Stimulated activated CD8-positive, alpha-beta memory T cell treated with anti-CD3 and anti-CD28 coated beads, Interleukin-4, amount 100 ng/mL, for 4 hours (primary cell): ENCODE measurements at places on chromosomes 5 and 9.

DNA sequence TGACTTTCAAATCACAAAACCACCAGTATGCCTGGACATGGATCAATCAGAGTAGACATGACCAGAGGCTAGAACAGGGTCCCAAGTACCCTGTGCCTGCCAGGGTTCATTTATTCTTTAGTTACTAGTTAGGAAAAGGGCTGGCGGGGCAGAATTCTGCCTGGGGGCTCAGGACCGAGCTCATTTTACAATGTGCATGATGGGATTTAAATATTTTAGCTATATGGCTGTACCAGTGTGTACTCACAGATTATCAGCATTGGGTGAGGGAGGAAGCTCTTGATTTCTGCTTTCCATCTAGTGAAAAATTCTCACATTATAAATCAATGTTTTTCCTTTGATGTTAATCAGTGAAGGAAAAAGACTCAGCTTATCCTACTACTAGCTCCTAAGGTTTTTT lies 1511.1 kb downstream of the EFNA5 start:
- no peak for DNase-seq

GRCh38 chr9:14838701-14839100 lies 71.5 kb downstream of the FREM1 start:
- no peak for DNase-seq

DNA sequence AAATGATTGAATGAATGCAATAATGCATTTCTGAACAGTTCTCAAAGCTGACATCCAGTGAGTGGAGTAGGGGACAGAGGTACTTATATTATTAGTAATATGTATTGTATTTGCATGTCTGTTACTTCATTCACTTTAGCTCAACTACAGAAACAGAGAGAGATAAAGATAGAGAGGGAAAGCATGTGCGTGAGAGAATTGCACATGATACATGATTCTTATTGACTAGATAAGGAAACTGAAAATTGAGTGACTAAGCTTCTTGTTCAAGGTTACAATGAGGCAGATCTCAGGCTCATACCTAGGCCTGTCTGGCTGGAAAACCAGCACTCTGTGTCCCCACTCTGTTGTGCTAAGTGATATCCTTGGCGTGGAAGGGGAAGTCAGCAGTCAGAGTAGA lies 337.7 kb upstream of the KLF4 start:
- no peak for DNase-seq

GRCh38 chr9:123438321-123438720 lies 82.3 kb downstream of the CRB2 start:
- no peak for DNase-seq

GRCh38 chr9:108980893-108981292 lies 32.4 kb downstream of the CTNNAL1 start:
- no peak for DNase-seq

DNA sequence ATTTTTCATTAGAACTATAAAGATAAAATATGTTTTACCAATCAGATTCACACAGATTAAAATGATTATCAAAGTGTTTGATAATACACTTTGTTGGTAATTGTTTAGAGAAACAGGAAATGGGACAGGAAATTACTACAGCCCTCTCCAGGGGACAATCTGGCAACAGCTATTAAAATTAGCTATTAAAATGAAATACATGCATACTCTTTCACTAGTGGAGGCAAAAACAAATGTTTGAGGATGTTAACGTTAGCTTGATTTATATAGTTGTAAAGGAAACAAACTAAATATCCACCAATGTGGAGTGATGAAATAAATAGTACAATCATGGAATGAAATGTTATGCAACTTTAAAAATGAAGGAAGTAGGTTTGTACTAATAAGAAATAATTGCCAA lies 53.7 kb downstream of the TARS1 start:
- no peak for DNase-seq

DNA sequence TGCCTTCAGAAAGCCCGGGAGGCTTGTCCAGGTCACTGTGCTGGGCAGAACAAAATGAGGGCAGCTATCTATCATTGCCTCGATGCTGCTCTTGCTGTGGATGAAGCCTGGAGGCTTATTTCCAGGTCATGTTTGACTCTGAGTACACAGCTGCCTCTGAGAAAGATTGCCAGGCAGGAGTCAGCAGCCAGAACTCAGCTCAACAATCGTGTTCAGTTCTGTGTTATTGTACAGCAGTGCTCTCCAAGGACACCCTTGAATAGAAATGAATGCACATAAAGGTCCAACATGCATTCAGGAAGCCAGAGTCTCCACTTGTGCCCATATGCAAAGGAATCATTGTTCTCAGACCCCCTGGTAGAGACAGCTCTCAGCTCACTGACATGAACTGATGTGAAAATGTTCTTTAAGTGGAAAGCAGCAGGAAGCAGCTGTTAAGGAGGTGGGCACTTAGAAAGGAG lies 61.7 kb upstream of the ZFR start:
- no peak for DNase-seq

- no peak for DNase-seq
Observed at GRCh38 chr5:172076761-172077244, 70.4 kb upstream of the FBXW11 start.

DNA sequence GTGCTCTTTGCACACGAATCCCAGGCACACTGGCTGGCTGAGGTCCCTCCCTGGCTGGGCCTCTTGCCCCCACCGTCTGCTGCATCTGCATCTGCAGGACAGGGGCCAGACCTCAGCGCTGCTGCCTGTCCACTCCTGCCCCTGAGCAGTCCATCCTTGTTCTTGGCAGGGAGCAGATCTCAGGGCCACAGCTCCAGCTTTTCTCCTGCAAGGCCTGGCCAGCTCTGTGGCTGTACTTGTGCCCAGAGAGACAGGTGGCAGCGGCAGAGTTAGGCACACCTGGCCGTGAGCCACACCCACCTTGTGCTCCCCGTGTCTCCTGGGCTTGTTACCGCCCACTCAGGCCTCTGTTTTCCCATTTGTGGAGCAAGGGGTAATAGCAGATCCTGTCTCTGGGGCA lies 13.9 kb downstream of the NEK6 start:
- no peak for DNase-seq

DNA sequence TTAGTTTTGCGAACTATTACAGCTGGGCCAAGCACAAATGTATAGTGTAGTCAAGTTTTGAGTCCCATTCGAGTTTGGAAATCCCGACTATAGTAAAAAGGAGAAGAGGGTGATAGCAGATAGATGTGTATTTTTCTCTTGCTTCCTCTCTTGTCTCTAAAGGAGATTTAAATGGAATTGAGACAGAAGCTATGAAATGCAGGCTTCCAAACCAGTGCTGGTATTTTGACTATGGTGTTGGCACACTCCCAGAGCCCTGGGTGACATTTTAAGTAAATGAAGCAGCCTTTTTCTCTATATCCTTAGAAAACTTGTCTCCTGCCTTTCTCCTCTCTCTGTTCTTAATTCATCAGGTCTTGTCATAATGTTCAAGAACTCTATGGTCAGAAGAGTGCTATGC lies 17.7 kb upstream of the AUH start:
- no peak for DNase-seq

DNA sequence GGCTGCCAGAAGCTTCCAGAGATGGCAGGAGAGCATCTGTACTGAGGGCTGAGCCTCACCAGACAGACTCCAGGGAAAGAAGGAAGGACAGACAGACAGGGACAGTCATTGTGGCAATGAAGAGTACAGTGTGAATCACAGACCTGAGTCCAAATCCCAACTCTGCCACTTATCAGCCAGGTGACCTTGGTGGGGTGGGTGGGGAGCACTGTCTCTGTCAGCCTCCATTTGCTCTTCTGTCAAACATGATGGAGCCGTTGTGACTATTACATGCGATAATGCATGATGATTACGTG lies 85.9 kb upstream of the FSTL4 start:
- DNase-seq, result no peak

GRCh38 chr5:171080186-171080938 lies 218.5 kb downstream of the RANBP17 start:
- DNase-seq, result no peak

- DNase-seq, result no peak
Observed at GRCh38 chr5:52598968-52599367, 188.7 kb upstream of the ITGA1 start.

DNA sequence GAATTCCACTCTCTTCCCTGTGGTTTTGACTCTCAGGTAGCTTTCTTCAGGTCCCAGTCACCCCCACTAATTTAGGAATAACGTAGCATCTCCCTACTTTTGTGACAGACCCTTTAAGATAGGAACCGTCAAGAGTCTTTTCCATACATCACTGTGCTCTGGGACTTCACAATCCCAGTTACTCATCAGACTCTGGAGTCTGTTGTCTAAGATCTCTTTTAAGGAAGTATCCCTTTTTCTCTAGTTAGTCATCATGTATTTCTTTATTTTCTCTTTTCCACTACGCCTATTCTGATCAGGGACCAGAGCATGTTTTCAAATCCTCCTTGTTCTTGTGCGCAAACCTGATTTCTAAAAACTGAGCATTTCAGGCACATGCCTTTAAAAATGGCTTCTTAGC lies 143.0 kb downstream of the GOLPH3 start:
- DNase-seq, result no peak

GRCh38 chr9:100449420-100449819 lies 22.5 kb downstream of the MSANTD3 start:
- no peak for DNase-seq

DNA sequence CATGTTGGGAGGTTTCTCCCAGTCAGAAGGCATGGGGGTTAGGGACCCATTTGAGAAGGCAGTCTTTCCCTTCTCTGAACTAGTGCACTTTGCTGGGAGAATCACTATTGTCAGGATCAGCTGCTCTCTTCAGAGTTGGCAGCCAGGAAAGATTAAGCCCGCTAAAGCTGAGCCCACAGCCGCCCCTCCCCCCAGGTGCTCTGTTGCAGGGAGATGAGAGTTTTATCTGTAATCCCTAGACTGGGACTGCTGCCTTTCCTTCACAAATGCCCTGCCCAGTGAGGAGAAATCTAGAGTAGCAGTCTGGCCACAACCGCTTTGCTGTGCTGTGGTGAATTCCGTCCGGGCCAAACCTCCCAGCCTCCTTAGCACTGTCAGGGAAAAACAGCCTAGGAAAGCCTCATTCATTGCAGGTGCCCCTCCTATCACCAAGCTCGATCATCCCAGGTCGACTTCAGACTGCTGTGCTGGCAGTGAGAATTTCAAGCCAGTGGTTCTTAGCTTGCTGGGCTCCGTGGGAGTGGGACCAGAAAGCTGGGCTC lies 69.8 kb downstream of the CNTLN start:
- DNase-seq, result no peak

DNA sequence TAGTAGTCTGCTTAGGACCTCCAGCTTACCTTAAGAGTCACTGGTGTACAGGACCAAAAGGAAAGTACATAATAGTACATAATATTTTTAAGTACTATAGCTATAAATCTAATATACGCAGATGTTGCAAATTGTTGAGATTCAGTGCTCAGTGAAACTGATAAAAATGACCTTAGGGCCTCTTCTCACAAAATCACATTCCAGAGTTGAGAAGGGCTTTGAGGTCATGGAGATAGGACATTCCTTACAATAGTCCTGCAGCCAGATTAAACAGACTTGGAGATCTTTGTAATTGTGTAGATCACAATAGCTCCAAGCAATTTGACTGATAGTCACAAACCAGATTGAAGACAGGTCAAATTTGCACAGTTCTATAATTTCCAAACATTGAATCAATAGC lies 37.7 kb upstream of the PCSK1 start:
- DNase-seq, result no peak

- DNase-seq, result no peak
Observed at GRCh38 chr5:81908771-81909170, 63.1 kb upstream of the ATG10 start.

DNA sequence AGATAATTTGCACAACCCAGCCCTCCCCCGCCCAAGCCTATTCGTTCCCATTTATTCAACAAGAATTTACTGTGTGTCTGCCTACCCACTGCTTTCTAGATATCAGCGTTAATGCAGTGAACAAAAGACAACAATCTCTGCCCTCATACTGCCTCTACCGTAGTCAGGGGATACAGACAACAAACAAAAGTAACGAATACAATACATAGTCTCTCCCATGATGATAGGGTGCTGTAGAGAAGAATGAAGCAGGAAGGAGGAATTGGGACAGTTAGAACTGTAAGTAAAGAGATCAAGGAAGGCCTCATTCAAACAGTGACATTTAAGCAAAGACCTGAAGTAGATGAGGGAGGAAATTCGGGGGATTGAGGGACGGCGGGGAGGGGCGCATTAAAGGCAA lies 1.7 kb downstream of the GFM2 start:
- DNase-seq, result no peak

DNA sequence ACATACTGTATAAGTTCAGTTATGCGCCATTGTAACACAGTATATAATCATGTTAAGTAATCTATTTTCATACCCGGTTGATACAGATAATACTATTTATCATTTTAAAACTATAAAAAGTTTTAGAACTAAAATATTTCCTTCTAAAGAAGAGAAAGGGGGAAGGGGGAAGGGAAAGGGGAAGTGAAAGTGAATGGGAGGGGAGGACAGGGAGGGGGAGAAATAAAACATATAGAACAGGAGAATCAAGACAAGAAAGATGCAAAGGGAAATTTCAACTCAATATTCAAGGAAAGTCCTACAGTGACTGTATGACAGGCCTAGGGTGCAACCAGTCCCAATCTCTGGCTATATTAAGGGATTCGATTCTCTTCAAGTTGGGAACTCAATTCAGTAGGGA lies 1278.8 kb downstream of the MAT2B start:
- DNase-seq, result no peak

- DNase-seq, result no peak
Observed at GRCh38 chr9:120446671-120447070, 133.3 kb downstream of the CDK5RAP2 start.
